HS-27A (cell line): ENCODE measurements at places on chromosomes 5 and 9.
A peak's percentile ranks its signal among the peaks of the same experiment; 100 is the strongest.

GRCh38 chr5:139383275-139383992 is at the start of gene SLC23A1:
SLC23A1 (minus strand) TSS chr5:139383297; CDS start chr5:139383253, 44 bp downstream.
- DNase-seq = no peak

GRCh38 chr9:134416385-134417015 is 90.2 kb downstream of the RXRA start:
- DNase-seq = no peak

DNA sequence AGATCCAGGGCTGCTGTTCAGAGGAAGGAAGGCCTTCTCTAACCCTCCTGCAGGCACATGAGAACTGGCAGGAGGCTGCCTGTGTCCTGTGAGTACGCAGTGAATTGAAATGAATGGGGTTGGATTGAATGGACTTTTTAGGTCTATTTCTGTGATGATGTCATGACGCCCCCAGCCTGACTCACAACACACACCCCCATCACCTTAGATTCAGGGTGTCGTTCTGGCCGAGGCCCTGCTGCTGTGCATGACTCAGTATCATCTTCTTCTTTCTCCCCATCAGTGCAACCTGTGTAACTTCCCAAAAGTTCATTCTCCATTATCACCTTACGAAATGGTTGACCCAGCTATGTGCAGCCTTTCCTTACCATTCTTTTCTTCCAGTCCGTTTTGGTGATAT is 5.4 kb downstream of the PCAT7 start:
- no peak for DNase-seq

DNA sequence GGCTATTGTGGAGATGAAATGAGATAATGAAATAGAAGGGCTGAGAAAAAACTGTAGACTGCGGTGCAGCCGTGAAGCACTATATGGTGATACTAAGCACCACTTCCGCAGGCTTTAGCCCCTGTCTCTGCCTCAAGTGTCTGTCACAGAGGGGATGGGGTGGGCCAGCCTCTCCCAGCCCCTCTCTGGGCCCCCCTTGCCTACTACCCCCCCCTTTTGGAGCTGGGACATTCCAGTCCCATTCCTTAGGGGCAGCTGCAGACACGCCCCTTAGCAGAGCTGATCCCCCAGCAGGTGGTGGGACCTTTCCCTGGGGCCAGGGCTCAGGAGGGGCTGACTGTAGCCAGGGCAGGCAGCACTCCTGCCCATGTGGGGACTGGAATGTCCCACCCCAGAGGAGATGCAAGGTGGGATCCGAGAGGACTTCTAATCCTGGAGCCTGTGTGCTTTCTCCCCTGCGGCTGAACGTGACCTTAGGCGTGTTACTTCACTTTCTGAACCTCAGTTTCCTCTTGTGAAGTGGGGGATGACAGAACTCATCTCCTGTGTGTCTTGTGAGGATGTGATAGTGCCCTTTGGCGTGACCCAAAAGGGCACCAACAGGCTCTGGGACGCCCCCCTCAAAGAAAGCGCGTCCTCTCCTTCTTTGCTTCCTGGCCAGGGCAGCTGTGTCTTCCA is 1.9 kb downstream of the N4BP3 start:
- no peak for DNase-seq

- no peak for DNase-seq
Measured at GRCh38 chr9:104903609-104904008, 24.3 kb downstream of the ABCA1 start.

- DNase-seq = no peak
Measured at GRCh38 chr5:5132234-5132633, 7.9 kb upstream of the ADAMTS16 start.

DNA sequence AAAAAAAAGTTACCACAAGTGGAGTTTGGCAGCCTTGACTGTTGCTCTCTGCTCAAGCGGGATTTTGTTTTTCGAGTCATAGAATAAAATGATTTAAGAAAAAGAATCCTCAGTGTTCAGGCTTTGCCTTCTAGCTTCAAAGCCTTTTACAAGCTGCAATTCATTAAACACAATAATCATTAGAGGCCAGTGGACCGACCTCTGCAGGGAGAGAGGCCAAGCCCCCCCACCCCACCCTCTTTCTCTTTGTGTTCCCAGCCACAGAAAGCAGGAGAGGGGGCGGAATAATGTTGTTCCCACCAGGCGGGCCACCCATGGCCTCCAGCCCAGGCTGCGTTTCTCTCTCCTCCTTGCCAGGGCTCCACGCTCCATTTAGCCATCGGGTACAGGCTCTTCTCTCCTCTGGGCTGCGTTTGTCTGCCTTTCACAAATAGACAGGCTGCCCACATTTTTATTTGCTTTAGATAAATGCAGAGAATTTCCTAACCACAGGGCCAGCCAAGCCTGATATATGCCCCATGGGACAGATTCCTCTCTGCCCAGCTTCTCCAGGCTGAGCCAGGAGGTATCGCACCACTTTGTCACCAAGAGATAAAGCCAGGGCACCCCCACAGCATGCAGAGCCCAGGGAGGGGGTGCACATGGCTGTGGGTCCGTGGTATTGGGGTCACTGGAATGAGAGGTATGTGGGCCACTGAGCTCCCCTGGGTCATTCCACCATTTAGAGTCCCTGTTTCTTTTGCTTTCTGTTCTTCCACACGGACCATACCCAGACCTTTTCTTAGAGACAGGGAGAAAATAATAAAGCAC is 318.8 kb downstream of the PIK3R1 start:
- no peak for DNase-seq

- DNase-seq = no peak
Measured at GRCh38 chr9:78575771-78576170, 278.8 kb downstream of the PSAT1 start.

GRCh38 chr5:170861667-170861916 is 226 bp upstream of the RANBP17 start:
- no peak for DNase-seq

DNA sequence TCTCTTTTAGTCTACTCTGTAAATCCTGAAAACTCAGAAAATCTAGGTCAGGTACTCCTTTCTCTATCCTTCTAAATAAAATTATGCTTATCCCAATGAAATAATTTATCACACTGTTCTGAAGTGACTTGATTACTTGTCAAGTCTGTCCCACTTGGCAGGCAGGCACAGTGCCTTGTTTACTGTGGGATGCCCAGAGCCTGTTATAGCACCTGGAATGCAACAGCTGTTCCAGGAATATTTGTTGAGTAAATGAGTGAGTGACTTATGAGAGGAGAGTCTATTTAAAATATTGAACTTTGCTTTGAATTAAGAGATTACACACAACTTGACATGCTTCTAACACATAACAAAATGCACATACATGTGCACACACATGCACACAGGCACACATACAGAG is 130.0 kb downstream of the MPDZ start:
- no peak for DNase-seq

DNA sequence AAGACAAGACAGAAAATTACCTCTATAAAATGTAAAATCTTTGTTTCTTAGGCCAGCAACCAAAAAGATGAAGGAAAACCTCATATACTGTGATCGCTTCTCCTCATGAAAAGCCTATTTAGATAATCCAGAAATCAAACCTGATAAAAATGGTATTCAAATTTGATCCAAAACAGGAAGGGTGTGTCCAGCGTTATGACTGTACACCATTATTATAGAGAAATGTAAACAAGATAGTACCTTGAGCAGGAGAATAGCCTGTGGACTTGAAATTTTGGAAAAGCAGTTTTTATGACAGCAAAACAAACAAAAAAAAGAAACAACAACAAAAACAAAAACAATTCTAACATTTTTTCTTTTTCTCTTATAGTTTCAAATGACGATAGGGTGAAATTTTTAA is 1382.8 kb upstream of the CDH9 start:
- no peak for DNase-seq

DNA sequence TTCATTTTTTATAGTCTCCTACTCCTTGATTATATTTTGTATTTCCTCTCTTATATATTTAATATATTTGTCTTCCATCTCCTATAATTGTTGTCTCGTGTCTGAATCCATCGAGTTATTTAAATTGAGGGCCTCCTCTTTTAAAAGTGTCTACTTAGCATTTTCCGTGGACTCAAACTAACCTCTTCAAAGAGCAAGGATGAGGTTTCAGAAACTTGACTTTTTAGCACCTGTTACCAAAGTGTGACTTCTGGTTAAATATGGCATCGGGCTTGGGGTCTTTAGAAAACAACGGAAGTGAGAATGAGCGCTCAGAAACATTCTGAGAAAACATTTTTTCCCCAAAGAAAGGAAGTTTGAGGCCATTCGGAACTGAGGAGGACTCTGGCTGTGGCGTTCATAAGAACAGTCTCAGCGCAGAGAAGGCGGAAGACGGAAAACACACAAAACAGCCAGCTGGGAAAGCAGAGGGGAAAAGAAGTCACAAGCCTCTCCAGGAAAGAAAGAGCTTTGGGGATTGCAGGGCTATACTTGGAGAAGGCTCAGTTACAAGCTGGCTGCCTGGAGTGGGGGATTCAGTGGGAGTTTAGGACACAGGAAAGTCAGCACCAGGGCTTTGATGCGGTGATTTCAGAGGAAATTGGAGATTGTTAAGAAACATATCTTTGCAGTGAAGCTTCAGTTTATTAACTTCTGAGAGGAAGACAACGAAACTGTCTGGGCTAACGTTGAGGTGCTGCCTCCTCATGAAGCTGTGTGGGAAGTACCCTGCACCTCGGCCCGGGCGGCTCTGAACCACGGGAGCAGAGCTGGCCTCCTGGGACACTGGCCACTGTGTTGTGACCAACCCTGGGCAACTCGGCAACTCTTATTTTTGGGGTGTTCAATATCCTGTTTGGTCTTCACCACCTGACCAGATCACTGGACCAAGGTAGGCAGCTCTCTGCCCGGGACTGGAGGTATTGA is 25.1 kb upstream of the IRX2 start:
- DNase-seq = no peak

- DNase-seq = no peak
Measured at GRCh38 chr5:2759091-2759490, 7.6 kb upstream of the IRX2 start.

DNA sequence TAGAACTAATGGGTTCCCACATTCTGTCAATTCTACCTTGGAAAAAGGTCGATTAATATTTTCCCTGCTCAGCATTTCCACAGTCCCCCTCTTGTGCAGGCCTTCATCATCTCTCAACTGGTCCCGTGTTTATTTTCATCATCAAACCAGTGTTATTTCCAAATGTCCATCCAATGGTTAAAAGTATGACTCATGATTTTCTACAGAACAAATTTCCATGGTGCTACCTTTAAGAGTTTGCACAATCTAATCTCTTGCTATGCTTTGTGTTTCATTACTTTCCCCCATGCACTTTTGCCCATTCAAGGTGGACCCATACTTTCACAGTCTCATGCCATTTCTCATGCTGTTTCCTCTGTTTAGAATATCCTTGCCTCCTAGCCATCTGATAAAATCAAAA is 143.7 kb downstream of the CCDC192 start:
- no peak for DNase-seq

GRCh38 chr5:32190095-32190494 is 16.0 kb upstream of the GOLPH3 start:
- no peak for DNase-seq

- no peak for DNase-seq
Measured at GRCh38 chr5:91339063-91339705, 43.9 kb downstream of the ARRDC3 start.

DNA sequence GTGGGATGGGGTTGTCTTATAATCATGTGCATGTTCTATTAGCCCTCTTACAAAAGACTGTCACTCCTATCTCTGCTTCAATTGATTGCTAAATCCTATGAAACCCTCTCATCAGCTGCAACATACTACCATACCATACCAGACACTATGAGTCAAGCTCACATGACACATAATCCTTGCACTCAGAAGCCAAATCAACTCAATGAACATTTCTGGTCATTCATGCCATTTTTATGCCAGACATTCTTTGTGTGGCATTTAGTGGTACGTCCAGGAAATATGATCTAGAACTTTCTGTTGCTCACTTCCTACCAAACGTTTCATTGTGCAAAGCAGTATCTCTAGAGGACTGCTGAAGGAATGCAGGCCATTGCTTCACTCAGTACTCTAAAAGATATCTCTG is 159.2 kb upstream of the GNA14 start:
- DNase-seq = peak; percentile 75

- DNase-seq = no peak
Measured at GRCh38 chr9:35956651-35957050, 1.3 kb downstream of the OR2S2 start.

DNA sequence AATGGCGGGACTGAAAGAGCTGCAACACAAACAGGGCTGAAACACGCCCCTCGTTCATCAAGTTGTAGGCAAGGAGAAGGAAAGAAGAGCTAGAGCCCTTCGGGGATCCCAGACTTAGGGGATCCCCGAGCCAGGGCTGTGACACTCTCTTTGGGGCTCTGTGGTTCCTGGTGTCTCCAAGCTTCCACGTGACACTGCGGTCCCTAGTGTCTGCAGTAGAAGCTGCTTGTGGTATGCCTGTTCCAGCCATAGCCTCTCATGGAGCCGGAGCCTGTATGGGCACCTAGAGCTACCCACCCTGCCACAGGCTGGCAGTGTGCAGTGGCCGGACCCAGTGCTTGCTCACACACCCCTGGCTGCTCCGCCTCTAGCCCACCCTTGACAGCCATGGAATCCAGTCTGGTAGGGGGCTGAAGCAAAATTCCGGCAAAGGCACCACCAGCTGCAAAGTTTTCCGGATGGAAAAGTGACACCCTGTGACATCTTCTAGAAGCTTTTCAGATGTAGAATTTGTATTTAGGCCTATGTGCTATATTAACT is 1439.6 kb upstream of the ACO1 start:
- DNase-seq = no peak
